ENCODE measurements at places on chromosomes 3 and 15.

DNA sequence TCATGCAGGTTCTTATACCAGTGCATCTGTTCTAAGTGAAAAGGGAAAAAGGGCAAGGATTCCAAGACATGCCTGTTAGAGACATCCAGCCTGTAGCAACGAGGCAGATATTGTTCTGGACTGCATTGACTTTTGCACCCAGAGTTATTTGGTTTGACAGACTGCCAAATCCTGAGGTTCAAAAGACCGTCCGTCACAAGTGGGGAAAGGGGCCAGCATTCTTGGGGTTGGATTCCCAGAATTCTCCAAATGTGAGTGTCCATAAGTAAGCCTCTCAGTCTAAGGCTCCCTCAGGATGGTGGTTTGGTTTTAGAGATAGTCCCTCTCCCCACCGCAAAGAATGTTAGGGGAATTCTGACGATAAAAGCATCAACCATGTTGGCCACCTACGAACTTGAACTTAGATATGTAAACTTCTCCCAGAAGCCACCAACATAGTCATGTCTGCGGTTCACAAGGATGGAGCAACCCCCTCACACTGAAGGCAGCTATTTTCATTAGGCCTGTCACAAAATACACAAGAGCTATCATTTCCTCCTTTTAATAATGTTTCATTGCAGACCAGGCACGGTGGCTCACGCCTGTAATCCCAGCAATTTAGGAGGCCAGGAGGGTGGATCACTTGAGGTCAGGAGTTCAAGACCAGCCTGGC is 13.6 kb upstream of the LACTB start:
- DNase-seq: peak; percentile 100

GRCh38 chr3:160927620-160928019 is 171.6 kb downstream of the PPM1L start:
- DNase-seq: no peak

GRCh38 chr3:191350396-191351090 is 20.2 kb upstream of the UTS2B start:
- peak; percentile 26 for DNase-seq

DNA sequence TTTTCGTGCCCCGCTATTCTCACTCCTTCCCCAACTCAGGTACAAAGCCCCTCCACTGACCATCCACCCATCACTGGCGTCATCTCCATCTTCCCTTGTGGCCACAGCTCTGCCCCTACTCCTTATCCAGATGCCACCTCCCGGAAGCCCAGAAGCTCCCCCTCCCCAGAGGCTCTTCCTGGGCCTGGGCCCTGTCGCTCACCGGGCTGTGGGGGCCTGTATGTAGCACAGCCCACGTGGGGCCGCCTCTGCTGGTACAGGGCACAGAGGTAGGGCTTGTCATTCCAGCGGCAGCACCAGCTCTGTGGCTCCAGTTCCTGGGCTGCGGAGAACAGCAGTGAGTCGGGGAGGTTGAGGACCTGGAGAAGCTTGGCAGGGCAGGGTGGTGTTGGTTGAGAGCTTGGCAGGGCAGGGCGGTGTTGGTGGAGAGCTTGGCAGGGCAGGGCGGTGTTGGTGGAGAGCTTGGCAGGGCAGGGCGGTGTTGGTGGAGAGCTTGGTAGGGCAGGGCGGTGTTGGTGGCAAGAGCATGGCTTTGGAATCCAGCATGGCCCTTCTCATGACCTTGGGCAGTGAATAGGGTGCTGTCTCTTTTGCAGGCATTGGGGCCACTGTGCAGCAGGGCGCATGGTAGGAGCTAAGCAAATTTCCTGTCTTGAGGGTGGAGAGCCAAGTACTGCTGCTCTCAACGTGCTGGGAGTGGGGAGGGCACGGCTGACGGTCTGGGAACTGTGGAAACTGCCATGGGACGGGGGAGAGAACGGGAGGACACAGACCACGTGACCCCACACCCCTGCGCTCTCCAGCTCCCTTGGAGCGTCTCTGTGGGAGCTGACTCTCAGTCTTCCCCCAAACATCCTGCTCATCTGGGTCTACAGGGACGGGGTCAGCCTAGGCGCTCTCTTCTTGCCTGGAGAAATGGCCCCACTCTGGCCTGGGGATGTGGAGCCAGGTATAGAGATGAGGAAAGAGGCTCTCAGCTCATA is 43.4 kb downstream of the MUC20 start:
- no peak for DNase-seq

- peak; percentile 83 for DNase-seq
Observed at GRCh38 chr3:115989684-115990421, 366.5 kb downstream of the GAP43 start.

- DNase-seq: no peak
Observed at GRCh38 chr3:142944342-142944741, 19.1 kb downstream of the PAQR9 start.

DNA sequence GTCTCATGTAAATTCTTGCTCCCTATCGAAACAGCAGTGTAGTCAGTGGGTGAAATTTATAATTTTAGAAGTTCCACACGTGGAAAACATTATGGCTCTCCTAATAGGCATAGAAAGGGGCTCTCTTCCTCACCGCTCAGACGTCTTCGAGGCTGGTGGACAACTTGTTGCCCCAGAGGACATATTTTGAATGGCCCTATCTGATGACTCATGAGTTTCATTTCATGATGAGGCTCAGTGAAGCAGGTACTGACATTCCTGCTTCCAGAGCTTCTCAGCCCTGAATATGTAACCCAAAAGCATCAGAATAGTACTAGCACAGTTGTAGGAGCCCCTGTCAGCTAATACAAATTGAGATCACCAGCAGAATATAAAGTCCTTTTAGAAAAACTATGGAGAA is 117.9 kb downstream of the HERC1 start:
- DNase-seq: peak; percentile 10

DNA sequence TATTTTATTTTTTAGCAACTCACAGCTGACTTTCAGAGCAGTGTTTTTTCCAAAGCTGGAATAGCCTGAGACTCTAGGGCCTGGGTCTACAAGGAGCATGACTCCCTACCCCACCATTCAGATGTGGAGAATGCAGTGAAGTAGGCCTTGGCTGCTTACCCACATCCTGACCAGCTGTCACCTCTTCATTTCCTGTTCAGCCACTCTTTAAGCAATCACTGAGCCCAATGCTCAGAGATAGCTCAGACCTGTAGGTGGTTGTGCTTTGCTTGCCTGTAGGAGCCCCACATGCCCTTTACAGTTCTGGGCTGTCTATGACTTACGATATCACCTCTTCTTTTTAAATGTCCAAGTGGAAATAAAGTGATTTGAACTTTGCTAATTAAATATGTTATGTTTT is 148.1 kb downstream of the NEK11 start:
- peak; percentile 42 for DNase-seq

GRCh38 chr3:142151828-142152227 is 2.5 kb upstream of the TFDP2 start:
- DNase-seq: no peak

- DNase-seq: no peak
Observed at GRCh38 chr15:67548862-67549651, 6.6 kb downstream of the MAP2K5 start.

- no peak for DNase-seq
Observed at GRCh38 chr3:153553605-153553945, 391.5 kb downstream of the RAP2B start.

DNA sequence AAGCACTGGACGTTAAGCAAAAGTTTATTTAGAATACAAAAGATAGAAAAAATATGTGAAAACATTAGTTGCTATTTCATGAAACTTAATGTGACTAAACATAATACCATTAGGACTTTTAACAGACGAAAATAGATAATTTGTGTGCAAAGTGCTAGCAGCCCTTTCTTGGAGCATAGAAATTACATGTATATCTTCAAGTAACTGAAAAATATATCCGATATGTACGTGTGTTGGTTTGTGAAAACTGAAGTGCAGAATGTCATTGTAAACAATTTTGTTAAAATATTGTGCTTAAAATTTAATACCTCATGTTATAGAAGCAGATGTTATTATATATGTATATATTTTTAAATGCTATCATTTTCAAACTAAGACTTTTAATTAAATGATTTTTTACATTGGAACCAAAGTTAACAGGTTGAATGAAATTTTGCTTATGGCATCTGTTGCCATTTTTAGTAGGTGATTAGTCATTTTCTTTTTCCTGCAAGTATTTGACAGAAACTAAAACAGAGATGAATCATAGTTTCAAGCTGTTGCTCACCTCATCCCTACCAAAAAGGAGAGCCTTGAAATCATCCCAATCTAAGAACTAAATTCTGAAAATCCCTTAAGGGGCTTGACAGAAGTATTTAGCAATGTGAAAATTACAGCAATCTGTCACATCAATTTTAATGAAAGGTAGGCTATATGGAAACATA is 334.8 kb downstream of the NAALADL2 start:
- DNase-seq: peak; percentile 51

DNA sequence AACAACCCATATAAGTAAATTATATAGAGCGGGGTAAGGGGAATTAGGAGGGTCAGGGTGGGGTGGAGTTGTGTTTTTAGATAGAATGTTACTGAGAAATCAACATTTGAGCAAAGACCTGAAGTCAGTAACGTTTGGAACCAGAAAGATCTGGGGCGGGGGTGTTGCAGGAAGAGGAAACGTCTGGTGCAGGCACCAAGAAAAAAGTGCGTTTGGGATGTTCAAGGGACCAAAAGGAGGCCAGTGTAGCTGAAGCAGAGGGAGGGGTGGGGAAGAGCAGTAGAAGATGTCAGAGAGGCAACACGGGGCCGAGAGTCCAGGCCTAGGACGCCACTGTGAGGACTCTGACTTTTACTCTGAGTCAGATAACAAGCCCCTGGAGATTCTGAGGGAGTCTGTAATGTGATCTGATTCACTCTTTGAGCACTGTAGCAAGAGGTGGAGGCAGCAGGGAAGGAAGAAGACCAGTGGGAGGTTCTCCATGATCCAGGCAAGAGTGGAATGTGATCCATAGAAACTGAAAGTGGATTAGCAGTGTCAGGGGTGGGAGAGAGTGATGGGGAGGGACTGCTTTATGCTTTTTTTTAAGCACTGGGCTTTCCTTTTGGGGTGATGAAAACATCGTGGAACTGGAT is 179.3 kb upstream of the CHRM5 start:
- peak; percentile 69 for DNase-seq

DNA sequence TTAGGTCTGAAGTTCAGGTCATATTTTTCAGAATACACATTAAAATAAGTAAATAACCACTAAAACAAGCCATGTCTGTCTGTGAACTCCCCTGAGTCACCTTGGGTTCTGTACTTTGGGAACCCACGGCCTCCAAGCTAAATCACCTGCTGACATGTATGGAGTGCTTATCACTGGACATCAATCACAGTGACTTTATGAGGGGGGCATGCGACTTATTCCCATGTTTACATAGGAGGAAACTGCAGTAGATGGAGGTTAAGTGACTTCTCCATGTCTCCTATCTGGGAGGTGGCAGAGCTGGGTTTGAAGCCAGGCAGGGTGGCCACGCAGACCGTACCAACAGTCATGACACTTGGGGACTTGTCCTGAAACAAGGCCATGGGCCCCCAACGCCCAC is 8.1 kb downstream of the ITIH4 start:
- DNase-seq: no peak

- no peak for DNase-seq
Observed at GRCh38 chr15:80559761-80560160, 135.3 kb upstream of the ABHD17C start.

DNA sequence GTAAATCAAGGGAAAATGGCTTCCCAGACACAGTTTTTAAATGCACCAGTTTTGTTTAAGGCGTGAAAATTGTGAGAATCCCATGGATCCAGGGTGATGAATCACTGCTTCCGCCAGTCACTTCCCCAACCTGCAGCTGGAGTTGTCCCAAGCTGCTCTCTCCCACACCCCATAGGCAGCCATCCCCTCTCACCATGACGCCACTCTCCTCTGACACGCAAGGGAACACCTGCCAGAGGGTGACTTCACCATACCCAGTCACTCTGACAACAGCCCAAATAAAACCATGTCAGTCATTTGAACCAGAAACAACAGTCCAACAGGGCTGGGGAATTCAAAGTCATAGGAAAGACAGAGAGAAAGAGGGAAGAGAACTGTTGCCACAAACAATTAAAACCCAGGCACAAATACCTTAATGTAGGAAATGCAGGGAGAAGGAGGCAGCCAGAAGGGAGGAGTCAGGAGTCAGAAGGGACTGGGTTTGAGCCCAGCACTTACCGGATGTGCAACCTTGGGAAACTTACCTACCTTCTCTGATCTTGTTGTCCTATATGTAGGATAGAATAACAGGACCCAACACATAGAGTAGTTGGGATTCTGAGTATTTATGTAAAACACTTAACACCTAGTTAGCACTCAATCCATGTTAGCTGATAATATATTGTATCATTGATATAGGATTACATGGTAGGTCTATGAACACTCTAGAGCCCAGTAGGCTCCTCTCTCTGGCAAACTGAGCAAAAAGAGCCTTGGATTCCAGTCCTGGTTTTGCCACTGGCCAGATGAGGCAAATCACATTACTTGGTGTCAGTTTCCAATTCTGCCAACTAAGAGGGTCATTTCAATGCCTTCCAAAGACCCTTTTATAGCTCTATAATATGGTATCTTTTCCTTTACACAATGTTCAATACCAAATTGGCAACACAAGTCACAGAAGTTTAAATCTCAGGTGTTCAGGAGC is 326.3 kb upstream of the ICE2 start:
- no peak for DNase-seq

DNA sequence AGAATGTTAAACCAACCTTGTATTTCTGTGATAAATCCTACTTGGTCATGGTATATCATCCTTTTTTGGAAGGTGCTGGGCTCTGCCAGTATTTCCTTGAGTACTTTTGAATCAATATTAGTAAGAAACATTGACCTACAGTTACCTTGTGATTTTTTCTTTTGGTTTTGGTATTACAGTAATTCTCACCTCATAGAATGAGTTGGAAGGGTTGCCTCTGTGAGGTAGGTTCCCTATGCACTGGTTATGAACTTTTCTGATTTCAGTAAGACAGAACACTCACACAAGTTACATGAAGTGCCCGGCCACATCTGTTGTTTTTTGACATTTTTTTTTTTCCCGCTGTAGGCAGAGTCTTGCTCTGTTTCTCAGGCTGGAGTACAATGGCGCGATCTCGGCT is 20.0 kb downstream of the PCCB start:
- no peak for DNase-seq

DNA sequence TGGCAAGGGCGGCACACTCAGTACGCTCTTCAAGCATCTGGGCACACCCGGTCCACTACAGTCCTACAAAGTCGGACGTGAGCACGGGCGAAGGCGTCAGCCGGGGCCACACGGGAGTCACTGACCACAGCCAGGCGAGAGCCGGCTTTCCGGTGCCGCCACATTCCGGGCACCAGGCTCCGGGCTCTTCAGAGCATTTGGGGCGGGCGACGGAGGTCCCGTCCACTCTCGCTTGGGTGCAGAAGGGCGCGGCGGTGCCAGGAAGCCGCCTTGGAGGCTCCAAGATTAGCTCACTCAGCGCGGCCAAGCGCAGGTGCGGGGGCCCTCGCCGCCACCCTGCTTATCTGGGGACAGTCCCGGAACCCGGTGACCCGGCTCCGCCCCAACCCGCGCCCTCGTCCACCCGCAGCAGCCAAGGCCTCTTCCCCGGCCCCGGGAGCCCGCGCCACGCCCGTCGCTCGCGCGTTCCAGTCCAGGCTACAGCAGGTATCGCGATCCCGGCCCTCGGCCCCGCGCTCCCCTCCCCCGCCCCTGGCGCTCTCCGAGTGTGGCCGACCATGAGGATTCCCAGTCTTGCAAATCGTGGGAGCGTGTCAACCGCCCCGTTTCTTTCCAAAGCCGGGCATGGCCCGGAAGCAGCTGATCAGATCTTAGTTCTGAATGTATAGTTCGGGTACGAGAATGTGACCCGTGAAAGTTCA is at the start of gene ADPRH:
ADPRH (plus strand) TSS at position 127 of the 701 bp plus-strand sequence. CDS start 2,678 bp downstream, outside the sequence.
- peak; percentile 68 for DNase-seq
